SW 1271 (cell line): ENCODE measurements at places on chromosomes 1 and 21.

- no peak for DNase-seq
These were observed 204.4 kb downstream of the GIPC2 start for GRCh38 chr1:78250201-78250600.

GRCh38 chr1:232628335-232629249 lies 1.3 kb downstream of the SIPA1L2 start:
- DNase-seq = no peak

DNA sequence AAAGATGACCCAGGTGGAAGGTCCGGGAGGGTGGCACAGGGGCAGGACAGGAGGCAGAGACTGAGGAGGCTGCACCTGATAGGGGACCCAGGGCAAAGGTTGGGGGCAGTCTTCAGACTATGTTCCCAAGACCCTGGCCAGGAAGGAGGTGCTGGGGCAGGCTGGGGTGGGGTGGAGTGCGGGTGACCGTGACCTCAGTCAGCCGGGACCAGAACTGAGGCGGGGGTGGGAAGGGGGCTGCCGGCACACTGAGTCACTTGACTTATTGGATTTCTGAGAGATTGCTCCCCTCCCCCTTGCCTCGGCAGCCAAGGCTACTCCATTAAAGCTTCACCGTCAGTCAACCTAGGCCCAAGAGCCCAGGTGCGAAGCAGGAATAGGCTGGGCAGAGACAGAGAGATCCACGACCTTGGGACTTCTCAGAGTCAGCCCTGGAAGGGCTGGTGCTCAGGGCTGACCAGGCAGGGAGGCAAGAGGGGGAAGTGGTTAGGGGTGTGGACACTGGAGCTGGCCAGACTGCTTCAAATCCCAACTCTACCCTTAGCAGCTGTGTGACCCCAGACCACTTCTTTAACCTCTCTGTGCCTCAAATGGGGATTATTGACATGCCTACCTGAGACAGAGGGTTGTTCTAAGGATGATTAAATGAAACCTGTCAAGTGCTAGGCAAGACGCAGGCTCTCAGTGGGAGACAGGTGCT lies 47.9 kb upstream of the LAPTM5 start:
- DNase-seq = no peak

GRCh38 chr21:35473496-35473895 lies 424.4 kb upstream of the RUNX1 start:
- no peak for DNase-seq

GRCh38 chr1:101004670-101005069 lies 20.9 kb downstream of the DPH5 start:
- no peak for DNase-seq

- DNase-seq = no peak
These were observed 156.8 kb downstream of the ST6GALNAC3 start for GRCh38 chr1:76231320-76231719.

DNA sequence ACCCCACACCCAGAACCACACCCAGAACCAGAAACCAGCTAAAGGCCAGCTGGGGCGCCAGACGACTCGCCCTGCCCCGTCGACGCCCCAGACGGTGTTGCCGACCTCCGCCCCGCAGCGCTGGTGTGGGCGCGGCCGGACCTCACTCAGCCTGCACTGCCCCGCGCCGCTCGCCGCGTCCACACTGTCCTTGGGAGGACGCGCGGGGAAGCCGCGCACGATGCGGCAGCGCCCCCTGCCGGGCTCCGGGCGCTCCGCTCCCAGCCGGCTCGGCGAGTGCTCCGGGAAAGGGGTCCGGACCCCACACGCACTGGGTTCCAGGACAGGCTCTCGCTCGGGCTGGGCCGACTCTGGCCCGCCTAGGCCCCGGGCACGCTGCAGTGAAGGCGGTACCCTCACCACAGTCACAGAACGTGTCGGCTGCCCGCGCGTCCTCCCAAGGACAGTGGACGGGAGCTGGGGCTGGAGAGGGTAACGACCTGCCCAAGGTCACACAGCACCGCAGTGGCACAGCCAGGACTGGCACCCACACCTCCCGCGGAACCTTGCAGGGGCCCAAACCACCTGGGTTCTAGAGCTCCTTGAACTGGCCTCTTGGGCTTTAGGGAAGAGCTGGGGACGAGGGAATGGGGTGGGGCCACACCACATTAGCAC lies 90.2 kb downstream of the DMRTA2 start:
- no peak for DNase-seq

DNA sequence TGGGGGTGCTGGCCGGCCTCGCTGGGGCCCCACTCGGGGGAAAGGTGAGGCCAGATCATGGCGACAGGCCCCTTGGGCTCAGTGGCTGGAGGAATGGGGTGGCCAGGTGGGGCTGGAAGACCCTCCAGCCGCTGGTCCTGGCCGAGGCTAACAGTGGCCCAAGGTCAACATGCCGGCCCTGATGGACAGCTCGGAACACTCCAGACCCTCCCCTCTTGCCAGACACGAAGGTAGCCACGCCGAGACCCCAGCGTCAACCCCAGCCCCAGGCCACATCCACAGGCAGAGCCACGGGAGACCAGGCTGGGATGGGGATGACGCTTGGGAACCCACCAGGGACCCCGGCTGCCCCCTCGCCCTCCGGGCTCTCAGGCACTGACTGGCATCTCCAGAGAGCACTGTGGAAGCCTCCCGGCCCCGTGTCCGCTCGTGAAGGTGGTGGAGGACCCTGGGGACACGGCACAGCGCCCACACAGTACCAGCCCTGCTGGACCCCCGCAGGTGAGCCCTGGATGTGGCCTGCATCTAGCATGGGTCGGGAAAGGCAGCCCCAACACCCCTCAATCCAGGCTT lies 905 bp upstream of the C1QTNF12 start:
- DNase-seq = no peak

- no peak for DNase-seq
These were observed 600 bp downstream of the ASTN1 start for GRCh38 chr1:177163844-177164379.

DNA sequence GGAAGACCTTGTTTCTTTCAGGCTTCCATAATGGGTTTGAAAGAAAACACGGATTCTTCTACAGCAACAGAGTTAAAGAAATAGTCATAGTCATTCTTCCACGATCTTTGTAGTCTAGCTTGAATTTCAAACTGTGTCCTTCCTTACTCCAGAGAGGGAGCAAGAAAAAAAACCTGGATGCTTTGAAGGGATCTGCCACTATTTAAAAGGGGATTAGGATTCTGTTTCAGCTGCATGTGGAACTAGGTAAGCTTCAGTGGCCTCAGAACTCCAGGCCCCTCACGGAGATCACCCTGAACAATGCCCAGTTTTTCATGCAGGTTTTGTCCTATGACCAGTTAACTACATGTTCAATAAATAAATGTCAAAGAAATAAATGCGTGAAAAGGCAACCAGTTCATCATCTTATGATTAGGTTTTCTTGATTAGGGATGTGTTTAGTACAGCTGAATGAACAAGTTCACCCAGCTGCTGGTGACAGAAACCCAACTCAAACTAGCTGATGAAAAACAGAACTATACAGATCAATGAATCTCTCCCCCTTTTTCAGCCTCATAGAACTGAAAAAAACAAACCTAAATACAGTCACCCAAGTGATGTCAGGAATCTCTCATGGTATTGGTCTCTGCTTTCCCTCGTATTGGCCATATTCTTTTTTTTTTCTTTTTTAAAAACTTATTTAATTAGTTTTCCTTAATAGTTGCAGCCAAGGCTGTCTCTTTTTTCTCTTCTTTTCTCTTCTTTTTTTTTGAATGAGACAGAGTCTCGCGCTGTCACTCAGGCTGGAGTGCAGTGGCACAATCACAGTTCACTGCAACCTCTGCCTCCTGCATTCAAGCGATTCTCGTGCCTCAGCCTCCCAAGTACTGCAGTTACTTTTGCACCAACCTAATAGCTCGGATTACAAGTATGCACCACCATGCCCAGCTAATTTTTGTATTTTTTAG lies 14.6 kb upstream of the MPZL1 start:
- DNase-seq = no peak

DNA sequence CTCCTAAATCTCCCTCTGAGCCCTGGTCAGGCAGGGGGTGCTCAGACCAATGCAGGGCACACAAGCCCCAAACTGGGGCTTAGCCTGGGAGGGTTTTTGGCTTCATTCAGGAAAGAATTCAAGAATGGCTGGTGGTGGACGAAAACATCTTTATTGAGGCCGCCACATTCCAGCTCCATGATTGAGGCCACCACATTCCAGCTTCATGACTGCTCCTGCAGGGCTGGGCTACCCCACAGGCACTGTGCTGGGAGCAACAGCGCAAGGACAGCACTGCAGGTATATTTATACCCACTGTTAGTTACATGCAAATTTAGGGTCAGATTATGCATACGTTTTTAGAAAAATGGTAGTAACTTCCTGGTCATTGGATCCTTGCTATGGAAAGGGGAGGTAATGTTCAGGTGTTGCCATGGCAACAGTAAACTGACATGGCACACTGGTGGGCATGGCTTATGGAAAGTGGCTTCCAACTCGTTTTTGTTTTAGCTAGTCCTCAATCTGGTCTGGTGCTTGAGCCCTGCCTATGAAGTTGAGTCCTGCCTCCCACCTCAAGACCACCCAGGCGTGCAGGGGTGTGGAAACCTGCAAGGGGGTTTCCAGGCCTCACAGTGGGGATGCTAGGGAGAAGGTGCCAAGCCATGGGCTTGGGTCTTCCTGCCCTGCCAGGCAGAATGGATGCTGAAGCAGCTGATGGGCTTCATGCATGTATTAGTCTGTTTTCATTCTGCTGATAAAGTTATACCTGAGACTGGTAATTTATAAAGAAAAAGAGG lies 348.7 kb upstream of the AJAP1 start:
- DNase-seq = no peak

DNA sequence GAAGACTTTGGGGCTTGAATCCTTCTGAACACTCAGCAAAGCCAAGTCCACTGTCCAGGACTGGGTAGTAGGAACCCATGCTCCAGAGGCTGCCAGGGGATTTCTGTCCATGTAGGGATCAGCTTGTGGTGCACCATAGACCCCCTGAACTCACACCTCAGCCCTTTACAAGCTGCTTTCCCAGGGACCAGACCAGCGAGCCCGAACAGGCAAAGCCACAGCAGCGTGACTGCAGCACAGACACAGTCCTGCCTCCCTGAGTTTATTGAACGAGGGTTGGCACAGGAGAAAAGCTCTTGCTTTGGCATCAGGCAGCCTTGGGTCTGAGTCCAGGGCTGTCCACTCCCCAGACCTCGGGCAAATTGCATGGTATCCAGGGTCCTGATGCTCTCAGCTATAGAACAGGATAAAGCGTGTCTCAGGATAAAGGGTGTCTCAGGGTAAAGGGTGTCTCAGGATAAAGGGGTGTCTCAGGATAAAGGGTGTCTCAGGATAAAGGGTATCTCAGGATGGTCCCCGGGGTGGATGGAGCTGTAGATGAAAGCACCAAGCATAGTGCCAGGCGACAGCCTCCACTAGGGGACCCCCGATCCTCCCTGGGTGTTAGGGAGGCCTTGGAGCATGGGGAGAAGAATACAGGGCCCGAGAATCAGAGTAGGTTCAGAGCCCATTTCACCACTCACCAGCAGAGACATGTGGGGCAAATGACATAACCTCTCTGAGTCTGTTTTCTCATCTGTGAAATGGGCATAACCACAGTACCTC lies 648.8 kb downstream of the NPHP4 start:
- DNase-seq = no peak

DNA sequence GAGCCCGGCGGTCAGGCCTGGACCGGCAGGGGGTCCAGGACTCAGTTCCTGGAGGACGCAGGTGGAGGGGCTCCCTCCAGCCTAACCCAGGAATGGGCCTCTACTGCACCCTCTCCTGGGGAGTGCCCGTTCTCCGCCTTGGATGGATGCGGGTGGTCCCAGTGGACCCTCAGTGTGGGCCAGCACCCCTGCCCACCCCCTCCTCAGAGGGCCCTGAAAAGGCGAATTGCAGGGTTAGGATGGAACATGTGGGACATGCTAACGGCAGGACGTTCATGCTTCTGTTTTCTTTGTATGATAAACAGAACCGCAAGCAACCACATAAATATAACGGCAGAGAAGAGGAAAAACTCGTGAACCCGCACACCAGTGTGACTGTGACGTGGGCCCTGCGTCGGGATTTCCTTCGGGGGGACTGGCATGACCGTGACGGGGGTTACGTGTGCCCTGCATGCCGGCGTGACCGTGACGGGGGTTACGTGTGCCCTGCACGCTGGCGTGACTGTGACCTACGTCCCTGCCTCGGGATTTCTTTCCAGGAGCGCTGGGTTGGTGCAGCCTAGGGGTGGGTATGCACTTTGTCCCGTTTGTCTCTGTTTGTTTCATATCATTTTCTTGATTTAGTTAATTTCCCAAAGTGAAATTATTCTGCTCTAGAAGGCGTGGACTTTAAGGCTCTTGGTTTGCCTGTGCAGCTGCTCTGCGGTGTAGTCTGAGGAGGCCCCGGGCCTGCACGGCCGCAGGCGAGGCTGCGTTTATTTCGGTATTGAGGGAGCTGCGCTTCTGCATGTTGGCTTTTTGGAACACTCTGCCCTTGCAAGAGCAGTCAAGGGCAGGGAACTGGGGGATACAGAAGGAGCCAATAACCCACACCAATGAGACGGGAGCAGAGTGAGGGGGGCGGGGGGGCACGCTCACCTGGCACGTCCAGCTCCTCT lies 3.1 kb downstream of the FTCD start:
- DNase-seq = no peak

GRCh38 chr1:6509220-6509918 lies 17.9 kb upstream of the PLEKHG5 start:
- no peak for DNase-seq

DNA sequence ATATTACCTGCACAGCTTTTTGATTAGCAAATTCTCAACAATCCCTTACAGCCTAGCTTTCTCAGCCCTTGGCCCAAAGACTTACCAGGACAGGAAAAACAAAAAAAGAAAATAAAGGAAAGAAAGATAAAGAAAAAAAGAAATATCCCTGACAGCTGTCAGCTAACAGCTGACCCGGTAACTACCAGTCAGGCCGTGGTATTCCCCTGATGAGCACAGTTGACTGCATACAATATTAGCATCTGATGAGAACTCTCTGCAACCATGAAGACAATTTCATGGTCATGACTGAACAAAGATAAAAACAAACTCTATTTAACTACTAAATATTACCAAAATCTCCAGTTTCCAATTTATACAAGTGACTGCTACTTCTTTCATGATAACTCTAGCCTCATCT lies 798.8 kb downstream of the PLA2G4A start:
- no peak for DNase-seq

GRCh38 chr1:52119301-52120079 lies 22.4 kb upstream of the ZFYVE9 start:
- no peak for DNase-seq

GRCh38 chr1:161192476-161193465 lies 6.1 kb downstream of the ADAMTS4 start:
- DNase-seq = no peak

DNA sequence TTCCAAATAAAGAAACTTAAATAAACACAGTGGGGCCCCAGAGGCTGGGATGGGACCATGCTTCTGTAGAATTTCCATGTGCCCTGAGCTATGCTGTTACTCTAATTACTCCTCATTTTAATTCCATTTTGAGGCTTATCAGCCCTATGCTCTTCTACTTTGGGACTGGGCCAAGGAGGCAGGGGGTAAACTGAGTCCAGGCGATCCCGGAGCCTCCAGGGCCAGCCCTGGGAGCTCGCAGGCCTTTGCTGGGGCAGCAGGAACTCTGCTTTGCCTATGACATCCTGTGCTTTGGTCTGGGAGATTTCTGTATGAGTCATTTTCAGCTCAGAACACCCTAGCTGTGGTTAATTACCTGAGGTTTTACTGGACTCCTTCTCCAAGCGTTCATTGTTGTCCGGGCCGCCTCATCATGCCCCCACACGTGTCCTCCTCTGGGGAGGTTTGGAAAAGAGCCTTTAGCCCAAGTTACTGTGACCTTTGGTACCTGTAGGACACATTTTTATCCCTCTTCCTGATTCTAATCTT lies 95.7 kb downstream of the RHOU start:
- DNase-seq = no peak

- DNase-seq = no peak
These were observed 169.1 kb downstream of the ZC3H11B start for GRCh38 chr1:219443763-219444162.
